ENCODE measurements at places on chromosomes 16 and 17. TPM values are rescaled to one million over a fixed set of nuclear protein-coding genes. Genes with fewer than 3 reads are reported as not detected.

The HBZ gene
- total RNA-seq = not detected

The P2RX1 gene
- under 0.01 TPM for total RNA-seq

The KIF2B gene
- total RNA-seq = not detected

The RNU2-1 gene
- not detected for total RNA-seq

The KRT14 gene
- not detected for total RNA-seq

The RHBDF1 gene
- 32.9 TPM for total RNA-seq

The UNK gene
- 11.3 TPM for total RNA-seq

The TMEM107 gene
- 15.4 TPM for total RNA-seq

DNA sequence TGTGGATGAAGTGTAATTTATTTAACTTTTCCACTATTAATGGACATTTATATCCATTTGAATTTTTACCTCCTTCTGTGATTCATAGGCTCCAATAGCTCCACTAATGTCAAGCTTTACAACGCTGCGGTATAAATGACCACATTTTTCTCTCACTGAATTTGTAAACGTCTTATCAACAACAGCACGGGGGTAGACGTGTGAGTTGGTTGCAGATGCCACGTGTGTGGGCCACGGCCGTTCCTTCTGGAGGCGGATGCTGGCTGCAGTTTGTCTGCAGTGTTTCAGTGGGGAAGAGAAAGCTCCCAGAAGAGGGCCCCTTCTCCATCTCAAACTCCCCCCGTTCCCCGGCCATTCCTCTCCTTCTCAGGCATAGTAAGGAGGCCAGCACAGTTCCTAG lies 68.2 kb upstream of the XYLT1 start:
- DNase-seq = peak; percentile 77

- DNase-seq = no peak
Measured at GRCh38 chr16:4696172-4696904, 3.0 kb downstream of the NUDT16L1 start.
